T-cell (primary cell): ENCODE measurements at places on chromosomes 6 and 20. TPM values are rescaled to one million over a fixed set of nuclear protein-coding genes. Genes with fewer than 3 reads are reported as not detected.

DNA sequence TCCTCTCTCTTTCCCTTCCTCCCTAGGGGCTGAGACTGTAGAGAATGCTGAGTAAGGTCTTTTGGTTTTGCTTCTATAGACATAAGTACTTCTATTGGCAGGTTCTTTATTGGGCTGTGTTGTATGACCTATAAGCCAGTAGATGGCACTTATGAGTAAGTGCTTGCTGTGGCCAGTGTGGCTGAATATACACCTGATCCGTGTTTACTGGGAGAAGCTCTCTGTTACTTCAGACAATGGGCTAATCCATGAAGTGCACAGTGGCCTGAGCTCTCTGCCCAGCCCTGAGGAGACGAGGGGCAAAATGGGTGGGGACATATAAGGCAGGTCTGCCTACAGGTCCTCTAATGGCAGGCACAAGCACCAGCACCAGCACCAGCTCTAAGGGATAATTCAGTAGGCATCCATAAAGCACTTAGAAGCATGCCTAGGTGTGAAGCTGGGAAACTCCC lies 610.3 kb downstream of the RNF144B start:
- no peak for DNase-seq

DNA sequence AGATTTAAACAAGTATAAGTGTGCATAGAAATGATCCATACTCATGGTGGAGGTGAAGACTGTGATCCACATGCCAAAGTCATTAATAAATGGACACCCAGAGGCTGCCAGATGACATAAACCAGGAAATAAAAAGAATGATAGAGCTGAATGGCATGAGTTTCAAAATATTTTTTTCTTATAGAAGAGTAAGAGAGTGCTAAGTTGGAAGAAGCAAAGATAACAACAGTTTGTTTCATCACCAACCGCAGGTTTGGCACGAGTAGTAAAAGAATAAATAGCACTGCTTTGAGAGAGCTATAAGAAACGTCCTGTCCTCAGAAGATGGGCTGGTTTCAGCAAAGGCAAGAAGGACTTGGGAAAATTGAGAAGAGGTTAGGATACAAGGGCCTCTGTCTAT lies 246.9 kb downstream of the UBE3D start:
- no peak for DNase-seq

GRCh38 chr6:140183881-140184280 lies 809.4 kb upstream of the CITED2 start:
- DNase-seq, result no peak

The TFAP2C gene
- total RNA-seq, result 0.16 TPM

DNA sequence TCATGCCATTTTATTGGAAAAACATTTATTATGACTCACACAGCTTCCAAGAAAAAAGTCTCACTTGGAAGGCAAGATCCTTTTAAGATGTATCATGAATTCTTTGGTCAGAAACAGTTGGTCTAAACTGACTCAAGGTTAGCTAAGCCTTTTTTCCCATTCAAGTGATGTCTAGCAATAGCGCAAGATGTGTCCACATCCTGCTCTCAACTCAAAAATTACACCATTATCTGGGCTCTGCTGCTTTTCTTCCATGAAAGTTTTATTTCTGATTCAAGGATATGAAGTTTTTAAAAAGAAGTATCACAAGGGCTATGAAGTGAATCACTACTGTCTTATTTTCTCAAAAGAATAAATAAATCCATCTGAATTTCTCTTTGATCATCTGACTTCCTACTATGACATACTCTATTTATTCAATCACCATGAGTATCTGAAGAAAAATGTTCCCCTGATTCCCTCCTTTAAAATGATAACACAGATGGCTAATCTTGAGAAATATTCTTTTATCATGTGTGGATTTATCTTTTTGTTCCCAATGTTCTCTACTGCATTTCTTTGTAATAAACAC lies 139.2 kb downstream of the AHI1 start:
- DNase-seq, result no peak

The DEF6 gene
- 309 TPM for total RNA-seq

GRCh38 chr6:44696686-44697085 lies 309.2 kb downstream of the CDC5L start:
- DNase-seq, result no peak

The CLVS2 gene
- total RNA-seq, result not detected
